Esophagus squamous epithelium (tissue), 5 donors: ENCODE measurements at places on chromosomes 11 and 22.

DNA sequence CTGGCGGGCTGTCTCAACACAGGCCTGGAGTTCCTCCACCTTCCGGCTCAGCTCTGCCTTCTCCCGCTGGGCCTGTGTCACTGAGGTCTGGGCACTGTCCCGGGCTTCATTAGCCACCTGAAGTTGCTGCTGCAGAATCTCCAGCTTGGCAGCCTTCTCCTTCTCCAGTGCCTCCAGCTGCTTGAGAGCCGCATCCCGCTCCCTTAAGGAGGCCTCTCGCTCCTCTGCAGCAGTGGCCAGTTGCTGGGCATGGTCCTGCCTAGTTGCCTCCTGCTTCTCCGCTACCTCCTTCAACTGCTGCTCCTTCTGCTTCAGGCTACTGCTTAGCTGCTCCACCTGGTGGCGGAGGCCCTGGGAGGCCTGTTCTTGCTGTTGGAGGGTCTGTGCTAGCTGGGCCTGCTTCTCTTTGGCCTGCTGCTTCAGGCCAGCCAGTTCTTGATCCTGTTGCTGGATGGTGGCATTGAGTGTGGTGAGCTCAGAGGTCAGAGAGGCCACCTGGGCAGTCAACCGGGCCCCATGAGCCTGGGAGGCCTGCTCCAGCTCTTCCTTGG is 16.9 kb downstream of the IL18BP start:
- DNase-seq, result no peak

DNA sequence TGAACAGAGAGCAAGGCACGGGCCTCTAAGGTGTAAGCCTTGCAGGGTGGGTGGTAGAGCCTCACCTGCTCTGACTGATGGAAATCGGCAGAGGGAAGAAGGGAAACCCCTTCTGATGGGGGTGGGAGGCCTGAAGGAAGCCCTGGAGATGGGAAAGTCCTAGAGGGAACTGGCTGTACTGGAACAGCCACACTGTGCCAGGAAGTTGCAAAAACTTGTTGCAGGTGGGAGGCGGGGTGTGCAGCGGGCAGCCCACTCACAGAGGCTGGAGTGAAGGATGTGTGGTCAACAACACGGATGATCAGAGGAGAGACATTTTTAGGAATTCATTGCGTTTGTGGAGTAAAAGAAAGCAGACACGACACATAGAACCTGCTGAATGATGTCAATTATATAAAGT is 91.3 kb downstream of the ZC3H12C start:
- no peak for DNase-seq

- no peak for DNase-seq
Measured at GRCh38 chr11:101401245-101401644, 182.6 kb downstream of the TRPC6 start.

- no peak for DNase-seq
Measured at GRCh38 chr22:24424901-24425775, 2.3 kb upstream of the ADORA2A start.

DNA sequence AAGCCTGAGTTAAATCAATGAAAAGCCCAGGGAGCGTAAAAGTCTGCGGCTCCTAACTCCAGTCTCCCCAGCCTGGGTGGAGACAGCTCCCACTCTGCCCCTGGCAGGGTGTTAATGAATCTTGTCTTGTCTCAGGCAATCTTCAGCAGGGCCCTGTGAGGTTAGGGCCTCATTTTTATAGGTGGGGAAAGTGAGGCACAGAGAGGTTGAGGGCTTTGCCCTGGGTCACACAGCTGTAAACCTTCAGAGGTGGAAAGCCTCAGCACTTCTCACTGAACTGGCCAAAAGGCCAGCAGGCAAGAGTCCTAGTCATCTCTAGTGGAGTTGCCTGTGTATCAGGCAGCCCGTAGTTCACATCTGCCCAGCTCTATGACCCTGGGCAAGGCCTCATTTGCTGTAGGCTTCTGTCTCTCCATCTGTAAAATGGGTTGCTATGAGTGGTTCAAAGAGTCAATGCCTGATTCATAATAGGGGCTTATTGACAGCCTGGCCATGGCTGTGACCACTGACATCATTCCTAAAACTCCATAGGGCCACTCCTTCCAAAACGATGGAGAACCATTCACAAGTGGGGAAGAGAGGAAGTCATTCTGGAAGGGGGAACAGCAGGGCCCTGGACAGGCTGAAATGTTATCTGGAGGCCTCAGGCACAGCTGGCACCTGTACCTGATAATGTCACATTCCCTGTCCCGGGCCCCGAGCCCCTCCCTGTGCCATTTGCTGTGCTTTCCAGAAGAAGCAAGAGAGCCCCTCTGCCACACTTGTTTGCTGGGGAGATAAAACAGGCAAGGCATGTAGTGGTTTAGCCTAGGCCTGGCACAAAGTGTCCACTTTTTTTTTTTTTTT is 6.0 kb downstream of the CBX7 start:
- DNase-seq, result no peak

- DNase-seq, result no peak
Measured at GRCh38 chr11:61524963-61525587, 16.5 kb downstream of the LRRC10B start.

DNA sequence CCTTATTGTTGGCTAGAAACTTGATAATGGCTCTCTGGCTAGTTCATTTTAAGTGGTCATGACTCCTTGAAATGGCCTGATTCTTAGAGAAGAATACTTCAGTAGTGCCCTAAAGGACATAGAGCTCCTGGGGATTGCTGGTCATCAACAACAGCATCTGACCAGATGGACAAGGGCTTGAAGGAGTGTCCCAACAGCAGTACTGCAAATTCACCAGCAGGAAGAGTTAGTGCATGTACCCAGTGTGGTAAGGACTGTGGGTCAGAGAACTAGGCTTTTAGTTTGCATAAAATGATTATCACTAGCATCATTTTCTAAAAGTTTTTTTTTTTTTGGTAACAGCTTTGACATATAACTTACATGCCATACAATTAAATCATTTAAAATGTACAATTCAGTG is 39.5 kb upstream of the CUL5 start:
- DNase-seq, result no peak

DNA sequence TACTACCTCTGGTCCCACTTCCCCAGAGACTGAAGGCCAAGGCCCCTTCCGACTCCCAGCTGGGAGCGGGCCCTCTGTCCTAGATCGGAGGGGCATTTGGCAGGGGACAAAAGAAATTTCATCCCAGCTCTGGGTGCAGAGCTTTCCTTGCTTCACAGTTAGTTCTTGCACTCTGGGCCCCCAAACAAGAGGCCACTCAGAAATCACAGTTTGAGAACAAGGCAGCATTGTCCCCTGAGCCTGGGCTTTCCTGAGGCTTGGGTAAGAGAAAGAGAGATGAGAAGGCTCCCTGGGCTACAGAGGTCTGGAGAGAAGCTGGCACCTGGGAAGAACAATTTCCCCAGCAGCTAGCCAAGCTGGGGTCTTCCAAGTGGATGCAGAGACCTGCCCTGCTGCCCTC is 71.8 kb upstream of the NCAM1 start:
- no peak for DNase-seq

DNA sequence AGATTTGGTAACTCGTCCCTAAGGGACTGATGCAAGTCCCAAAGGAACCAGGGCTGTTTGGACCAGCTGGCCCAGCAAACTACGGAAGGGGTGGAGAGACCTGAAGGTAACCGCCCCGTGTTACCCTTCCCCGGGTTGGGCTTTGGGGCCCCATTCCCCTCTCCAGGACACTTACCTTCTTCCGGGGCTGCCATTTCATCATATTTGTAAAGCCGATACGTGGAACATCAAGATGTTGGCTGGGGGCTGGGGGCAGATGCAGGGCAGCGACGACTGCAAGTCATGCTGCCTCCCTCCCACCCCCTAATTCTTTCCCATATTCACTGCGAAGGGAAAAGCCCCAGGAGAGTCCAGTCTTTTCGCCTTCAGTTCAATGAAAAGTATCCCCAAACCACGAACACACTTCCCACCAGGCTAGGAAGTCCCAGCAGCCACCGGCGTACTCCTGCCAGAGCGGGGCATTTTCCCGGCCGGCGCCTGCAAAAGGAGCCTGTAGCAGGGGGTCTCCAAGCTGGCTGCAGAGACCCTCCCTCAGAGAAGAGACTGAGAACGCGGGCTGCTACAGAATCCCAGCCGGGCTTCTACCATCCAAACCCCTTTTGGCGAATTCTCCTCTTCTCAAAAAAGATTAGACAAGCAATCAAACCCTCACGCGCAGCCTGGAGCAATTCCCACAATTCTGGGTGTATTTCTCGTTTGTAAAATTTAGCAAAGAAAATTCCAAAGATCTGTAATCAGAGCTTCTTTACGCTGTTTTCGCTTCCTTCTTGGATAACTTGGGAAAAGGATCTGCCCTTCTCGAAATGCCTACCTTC is 236.7 kb downstream of the TTC28 start:
- no peak for DNase-seq

GRCh38 chr11:62129590-62130282 is 5.9 kb downstream of the INCENP start:
- no peak for DNase-seq

- no peak for DNase-seq
Measured at GRCh38 chr22:20522134-20523004, 15.0 kb downstream of the MED15 start.

GRCh38 chr11:86314636-86315035 is 12.6 kb downstream of the HIKESHI start:
- DNase-seq, result no peak
